NCI-H226 (cell line): ENCODE measurements at places on chromosomes 3 and 15.

- no peak for DNase-seq
These were observed 43.0 kb downstream of the TIGIT start for GRCh38 chr3:114336857-114337256.

DNA sequence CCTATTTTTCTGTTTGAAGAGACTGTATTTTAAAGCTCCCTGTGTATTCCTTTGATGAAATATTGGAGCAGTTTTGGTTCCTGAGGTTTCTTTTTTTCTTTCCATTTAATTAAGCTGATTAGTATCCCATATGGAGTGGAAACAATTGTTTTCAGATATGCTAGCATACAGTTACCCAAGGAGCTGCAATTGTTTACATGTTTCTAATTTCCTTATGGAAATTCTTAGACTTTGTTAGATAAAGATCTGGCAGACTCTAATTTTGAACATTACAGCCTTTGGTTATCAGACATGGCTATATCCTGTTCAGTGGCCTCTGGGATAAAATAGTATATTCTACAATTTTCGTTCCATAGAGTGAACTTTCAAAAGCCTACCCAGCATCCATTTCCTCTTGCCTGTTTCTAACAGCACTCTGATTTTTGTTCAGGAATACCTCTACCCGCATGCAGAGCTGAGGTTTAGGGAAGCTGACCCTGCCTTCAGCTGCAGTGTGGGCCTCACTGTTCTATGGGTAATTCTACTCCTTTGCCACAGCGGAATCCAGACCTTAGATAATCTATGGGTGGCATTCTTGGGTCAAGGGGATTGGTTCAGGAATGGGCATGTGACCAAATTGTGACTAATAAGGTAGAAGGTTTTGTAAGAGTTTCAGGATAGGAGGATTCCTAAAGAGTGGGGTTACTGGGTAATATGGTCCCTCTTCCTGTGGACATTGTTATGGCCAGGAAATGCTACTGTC, 161.1 kb upstream of the ANKRD28 start:
- DNase-seq: no peak

- peak; percentile 99 for DNase-seq
These were observed 26.8 kb downstream of the STARD5 start for GRCh38 chr15:81297147-81297572.

- no peak for DNase-seq
These were observed 113.4 kb downstream of the FBLN2 start for GRCh38 chr3:13662238-13662847.

DNA sequence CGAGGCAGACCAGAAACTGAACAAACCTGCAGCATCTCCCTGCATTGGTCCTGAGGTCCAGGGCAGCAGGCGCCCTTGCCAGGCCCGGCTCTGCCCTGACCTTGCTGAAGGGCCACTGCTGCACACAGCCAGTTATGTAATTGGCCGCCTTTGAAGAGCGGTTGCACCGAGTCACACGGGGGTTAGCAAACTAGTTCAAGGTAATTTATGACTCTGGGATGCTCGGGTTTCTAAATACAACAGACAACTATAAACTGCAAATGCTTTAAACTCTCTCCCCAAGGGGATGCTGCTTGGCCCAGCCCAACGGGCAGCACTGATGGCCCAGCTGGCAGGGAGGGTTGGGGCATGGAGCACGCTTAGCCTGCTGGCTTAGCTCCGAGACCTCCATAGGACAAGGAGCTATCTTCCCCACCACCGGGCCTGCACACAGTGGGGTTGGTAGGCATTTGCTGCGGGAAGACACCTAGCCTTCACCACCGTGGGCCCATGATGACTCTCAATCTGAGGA, 60.3 kb upstream of the IQSEC1 start:
- no peak for DNase-seq

- peak; percentile 69 for DNase-seq
These were observed 290.5 kb downstream of the PLCL2 start for GRCh38 chr3:17175187-17175807.

DNA sequence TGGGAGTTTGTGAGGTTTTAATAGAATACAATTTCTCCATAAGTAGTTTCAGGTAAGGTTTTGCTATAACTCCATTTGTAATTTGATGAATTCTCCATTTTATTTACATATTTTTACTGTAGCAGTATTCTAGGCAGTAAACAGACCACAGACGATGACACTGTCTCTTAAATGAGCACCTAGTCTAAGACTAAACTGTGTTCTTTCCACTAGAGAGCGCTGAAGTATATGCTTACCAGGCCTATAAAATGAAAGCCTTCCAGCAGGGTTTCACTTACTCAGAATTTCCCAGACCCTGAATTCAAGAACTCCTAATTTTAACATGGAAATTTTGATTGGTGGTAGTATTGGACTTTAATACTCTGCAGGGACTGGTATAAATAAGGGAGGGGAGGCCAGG, 41.6 kb downstream of the POLG start:
- DNase-seq: no peak

DNA sequence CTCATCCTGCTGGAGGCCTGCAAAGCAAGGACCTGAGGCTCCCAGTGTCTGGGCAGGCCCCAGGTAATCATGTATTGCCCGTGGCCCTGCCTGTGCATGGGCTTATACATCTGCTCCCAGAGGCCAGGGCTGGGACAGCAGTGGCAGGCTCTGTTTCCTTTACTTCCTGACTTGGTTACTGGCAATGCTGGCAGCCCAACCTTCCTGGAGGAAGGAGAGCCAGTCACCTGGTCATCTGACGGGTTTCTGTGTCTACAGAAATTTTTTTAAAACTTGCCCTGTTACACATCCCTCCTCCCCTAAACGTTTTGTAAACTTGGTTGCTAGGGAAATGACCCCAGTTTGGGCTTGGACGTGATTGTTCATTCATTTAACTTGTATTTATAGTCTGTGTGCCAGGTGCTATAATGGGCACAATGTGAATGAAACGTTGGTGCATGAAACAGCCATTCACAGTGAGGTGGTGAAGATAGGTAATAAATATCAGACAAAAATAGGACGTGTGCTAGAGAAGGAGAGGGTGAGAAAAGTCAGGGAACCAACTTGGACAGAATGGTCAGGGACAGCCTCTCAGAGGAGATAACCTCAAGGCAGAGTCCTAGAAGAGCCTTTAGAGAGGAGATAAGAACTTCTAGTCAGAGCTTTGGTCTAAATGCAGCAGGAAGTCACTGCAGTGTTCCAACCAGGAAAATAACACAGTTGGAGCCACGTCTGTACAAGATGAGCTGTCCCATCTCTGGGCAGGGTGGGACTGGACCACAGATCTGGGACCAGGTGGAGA, 14.1 kb downstream of the TEX264 start:
- no peak for DNase-seq

GRCh38 chr3:134922866-134923265, 127.8 kb downstream of the EPHB1 start:
- no peak for DNase-seq

DNA sequence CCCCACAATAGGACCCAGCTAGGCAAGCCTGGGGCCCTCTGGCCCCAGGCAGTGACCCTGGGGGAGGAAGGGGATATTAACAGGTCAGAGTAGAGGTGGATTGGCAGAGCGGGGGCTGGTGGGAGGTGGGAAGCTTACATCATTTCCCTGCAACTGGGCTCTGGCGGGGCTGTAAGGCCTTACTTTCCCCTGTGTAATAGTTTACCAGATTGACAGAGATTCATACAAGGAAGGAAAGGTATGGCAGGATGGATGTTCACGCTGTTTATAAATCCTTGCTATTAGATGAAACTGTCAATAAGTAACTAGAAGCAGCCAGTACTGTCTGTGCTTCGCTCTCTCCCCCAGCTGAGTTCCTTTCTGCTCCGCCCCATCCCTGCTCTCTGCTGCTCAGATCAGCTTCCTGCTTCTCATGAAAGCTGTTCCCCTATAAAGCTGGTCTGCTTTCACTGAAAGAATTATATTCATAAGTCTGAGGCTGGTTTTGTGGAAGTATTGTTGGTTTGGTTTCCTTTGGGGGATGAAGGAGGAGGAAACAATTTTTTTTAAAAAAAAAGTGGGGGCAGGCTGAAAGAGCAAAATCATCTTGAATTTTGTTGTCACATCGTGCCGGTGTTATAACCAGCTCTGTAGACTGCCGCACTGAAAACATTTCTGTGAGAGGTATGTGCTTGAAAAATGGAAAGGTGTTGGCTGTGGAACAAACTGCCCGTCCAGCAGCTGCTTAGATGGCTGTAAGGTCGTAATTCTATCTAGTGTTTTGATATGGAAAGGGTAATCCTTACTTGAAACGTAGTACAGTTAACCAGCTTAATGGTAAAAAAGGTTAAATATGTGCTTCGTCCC, 76.4 kb downstream of the BBX start:
- no peak for DNase-seq

DNA sequence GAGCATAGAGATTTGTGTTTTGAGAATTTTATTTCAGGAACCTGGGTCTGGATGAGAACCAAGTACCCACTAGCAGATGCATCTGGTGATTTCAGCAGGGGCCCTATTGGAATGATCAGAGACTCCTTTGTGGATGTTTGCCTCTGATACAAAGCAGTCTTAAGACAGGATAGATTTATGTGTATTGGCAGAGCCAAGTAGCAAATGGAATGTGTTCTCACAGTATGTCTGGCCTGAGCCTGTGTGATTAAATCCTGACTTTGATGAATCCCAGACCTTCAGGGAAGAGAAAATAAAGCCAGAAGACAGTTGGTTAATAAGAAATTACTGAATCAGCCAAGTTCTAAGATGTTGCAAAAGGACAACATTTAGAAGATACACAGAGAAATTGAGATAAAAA, 755.5 kb upstream of the SEMA6D start:
- DNase-seq: no peak

- DNase-seq: no peak
These were observed 194.0 kb upstream of the LRRN1 start for GRCh38 chr3:3605226-3605625.

DNA sequence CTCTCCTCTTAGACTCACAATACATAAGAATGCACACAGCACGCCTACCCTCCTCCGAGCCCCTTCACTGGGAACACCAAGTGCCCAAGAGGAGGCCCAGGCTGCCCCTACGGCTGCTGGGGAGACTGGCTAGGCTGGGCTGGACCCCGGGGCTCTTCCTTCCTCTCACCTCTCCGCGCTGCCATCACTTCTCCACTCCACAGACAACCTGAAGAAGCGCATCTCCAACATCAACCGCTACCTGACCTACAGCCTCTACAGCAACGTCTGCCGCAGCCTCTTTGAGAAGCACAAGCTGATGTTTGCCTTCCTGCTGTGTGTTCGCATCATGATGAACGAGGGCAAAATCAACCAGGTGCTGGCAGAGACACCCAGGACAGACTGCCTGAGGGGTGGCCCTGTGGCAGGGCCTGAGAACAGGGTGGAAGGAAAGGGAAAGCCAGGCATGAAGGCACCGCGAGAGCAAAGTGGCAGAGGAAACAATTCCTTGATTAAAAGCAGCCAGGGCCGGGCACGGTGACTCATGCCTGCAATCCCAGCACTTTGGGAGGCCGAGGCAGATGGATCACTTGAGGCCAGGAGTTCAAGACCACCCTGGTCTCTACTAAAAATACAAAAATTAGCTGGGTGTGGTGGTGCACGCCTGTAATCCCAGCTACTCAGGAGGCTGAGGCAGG, 51.6 kb downstream of the SEMA3G start:
- DNase-seq: no peak

- DNase-seq: no peak
These were observed 394.3 kb upstream of the C2CD4B start for GRCh38 chr15:62559381-62559733.

GRCh38 chr15:66907826-66908743, 157.3 kb upstream of the SMAD3 start:
- DNase-seq: no peak

GRCh38 chr3:127915937-127916493, 983 bp downstream of the KBTBD12 start:
- no peak for DNase-seq

DNA sequence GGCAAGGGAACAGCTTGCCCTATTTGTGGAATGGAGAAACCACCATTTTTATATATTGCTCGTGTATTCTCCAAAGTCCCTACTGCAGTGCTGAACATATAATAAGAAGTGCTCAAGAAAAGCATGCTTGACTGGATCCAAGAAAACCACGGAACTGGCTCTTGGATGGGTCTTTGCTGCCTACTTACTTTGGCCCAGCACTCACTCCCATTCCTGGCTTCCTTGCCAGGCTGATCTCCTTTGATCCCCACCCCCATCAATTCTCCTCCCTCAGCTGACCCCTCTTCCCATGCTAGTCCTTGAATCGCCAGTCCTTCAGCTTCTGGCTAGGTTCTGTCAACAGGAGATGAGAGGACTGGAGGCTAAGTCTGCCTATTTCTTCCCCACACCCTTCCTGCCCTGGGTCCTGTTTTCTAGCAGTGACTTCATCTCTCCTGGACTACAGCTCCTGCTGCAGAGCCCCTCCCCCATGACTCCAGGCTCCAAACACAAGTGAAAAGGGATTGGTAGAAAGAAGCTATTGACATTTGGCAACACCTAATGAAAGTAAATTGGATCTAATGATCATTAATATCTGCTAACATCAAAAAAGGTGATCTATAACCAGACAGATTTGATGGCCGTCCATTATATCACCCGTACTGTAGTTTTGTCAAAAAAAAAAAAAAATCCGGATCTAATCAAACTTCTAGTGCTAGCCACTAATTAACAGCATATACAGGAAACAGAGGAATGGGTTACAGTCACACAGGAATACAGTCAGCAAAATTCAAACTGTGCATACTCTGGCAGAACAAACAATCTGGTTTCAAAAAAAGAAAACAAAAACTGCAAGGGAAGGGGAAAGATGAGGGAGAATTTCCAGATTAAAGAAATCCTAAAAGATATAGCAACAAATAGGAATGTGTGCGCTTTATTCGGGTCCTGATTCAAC, 7.8 kb downstream of the FAM240A start:
- DNase-seq: no peak

- no peak for DNase-seq
These were observed 39.5 kb upstream of the GOLGA6B start for GRCh38 chr15:72614810-72615532.

DNA sequence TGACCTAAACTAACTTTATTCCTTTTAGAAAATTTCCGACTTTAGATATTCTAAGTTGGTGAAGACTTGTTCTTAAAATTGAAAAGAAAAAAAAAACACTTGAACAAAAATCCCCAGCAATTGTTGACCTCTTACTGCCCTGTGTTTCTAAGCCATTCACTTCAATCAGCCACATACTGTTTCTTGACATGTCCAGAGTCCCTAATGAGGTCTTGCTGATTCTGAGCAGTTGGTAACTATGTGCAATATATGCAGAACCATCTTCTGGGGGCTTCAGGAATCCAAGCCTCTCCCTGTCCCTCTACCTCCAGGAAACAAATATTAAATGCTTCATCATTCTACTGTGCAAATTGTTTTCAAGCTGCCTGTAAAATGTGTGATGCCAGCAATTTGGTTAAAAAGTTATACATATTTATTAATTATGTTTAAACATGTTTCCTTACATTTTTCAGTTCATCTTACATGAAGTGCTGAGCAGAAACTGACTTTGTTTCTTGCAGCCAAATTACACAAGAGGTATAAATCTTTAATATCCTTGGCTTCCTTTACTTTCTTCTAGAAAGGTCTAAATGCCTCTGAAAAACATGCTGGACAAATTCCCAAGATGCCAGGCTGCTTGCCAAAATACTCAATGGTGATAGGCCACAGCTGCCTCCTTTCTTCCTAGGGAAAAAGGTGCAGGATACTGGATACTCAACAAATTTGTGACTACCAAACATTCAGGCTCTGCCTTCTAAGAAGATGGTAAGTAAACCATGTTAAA, 19.8 kb upstream of the GYG1 start:
- no peak for DNase-seq

GRCh38 chr15:70794596-70795310, 31.4 kb upstream of the UACA start:
- DNase-seq: peak; percentile 57

- peak; percentile 9 for DNase-seq
These were observed 36.4 kb downstream of the SUCNR1 start for GRCh38 chr3:151909681-151910405.
